ENCODE measurements at places on chromosomes 7 and 10.

DNA sequence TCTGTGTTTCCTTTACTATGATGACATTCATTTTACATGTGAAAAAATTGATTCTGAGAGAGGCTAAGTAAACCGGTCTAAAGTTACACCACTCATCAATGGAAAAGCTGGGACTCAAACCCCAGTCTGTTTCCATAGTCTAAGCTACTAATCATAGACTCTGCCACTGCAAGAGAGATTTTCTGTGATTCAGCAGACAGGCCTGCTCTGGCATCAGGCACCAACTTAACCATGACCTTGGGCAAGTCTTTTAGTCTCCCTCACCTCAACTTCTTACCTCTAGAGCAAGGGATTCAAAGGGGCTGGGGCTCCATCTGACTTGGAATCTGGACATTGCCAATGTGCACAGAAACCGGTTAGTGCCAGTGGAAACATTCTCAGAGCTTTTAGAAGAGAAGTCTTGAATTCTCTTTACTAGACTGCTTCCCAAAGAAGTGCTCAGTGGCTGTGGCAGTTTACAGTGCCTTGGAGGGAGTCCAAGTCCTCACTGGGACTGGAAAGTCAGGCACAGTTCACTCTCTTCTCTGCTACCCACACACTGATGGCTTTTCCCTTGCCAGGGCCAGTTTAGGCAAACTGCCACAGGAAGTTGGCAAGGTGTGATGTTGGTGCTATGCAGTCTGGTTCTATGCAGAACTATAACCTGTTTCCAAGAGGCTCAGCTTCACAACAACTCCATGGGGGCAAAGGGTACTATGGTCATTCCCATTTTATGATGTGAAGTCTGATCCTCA, 4.5 kb upstream of the BLNK start:
- DNase-seq: no peak

DNA sequence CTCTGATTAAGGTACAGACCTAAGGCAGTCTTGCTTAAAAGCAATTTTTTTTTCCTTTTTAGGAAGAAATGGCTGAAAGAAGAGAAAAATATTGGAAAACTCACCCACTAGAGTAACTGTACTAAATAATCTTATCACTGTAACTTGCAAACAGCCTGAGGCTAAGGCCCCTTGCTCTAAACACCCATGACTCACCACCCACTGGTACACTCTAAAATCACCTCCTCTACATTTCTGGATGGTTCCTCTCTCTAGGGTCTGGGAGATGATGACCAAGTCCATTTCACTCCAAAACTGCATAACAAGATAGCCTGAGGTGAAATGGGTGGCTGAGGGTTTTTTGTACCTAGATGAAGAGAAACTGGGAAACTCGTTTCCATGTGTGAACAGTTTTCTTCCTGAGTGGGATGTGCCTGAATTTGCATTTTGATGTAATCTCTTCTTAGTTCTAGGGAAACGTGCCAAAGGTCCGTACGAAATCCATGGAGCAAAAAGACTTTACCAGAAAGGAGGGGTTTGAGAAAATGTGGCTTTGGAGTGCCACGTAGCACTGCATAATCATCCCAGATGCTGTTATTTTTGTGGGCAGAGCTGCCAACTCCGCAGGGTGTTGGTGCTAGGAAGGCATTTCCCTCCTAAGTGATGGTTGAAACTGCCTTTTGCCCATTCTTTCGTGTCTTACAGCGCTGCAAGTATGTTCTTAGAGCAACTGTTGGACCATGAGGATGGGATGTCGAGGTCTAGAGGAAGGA, 113.5 kb upstream of the C10orf90 start:
- no peak for DNase-seq

DNA sequence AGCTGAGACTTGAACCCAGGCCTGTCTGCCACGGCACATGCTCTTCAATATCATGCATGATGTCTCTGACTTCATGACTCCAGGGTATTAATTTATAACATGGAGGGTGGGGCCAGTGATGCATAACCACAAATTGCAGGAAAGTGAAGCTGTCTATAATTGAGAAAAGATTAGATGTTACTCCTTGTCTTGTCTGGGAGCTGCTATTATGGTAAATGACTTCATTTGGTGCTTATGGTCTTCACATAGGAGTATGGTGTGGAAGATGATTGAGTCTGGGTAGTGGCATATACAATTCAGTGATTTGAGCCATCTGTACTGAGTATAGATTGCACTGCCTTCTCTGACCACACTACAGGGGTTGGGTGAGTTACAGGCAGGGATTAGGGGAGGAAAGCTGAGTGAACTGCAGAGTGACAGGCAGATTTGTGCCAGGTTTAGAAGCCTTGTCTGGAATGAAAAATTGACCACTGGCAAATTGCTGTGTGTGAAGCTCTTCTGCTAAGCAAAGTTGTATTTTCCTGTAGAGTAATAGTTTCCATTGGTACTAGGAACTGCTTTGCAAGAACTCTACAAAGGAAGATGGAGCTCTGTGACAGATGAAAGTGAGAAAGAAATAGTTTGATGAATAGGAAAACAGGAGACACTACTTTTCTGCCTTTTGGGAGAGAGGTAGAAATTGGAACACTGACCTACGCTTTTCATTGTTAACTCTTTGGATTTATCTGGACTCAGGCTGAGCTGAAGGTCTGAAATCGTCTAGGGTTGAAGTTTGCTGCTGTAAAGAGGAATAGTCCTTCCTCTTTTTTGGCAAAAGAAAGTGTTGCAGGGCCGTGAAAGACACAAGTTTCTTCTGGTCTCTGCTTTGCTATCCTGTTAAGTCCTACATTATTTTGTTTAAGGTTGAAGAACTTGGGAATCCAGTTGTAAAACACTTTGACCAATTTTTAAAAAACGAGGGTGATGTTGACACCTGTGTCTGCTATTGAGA, 2.7 kb downstream of the SND1 start:
- DNase-seq: no peak

GRCh38 chr7:116135306-116135705, 75.0 kb upstream of the TES start:
- DNase-seq: no peak

GRCh38 chr10:76736815-76737618, 900.6 kb downstream of the KCNMA1 start:
- peak; percentile 31 for DNase-seq

DNA sequence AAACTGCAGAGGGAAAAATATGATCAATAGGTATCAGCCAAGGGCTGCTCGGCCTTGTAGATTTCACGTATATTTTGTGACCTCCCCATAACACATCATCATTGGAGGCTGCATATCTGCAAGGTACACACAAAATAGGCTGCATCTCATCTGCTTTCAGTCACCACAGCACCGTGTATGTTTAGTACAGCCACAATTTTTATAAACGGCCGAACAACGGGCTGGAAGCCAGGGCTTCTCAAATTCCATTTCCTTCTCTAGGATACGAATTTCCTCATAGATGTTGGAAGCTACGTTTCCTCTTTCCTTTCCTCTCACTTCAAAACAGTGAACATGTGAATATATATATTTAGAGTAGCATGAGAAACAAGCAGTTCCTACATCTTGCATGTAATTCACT, 20.2 kb upstream of the FOXK1 start:
- peak; percentile 31 for DNase-seq

- DNase-seq: no peak
These were observed 7.6 kb upstream of the BAG3 start for GRCh38 chr10:119643306-119644204.
